ENCODE measurements at places on chromosomes 5 and 9. TPM values are rescaled to one million over a fixed set of nuclear protein-coding genes. Genes with fewer than 3 reads are reported as not detected.
A peak's percentile ranks its signal among the peaks of the same experiment; 100 is the strongest.

DNA sequence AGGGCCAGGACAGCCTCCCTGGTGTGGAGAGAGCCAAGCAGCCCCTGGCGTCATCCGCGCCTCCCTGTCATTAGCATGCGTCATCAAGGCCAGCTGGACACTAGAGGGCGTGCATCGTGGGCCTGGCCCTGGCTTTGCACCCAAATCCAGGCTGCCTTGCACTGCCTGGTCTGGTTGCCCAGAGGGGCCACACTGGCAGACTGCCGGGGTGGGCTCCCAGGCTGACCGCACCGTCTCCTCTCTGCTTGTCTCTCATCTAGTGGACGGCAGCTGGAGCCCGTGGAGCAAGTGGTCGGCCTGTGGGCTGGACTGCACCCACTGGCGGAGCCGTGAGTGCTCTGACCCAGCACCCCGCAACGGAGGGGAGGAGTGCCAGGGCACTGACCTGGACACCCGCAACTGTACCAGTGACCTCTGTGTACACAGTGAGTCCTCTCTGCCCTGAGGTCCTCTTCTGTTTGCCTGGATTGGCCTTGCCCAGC is 29.0 kb downstream of the HK3 start:
- H3K4me3 ChIP-seq = no peak overlapping the region
- peaks cover 3% of the 10 kb centered on the region for H3K4me1 ChIP-seq
- peak; percentile 75 for DNase-seq
- H3K27ac ChIP-seq = no peak overlapping the region
- H3K36me3 ChIP-seq = no peaks in the 10 kb centered on the region

DNA sequence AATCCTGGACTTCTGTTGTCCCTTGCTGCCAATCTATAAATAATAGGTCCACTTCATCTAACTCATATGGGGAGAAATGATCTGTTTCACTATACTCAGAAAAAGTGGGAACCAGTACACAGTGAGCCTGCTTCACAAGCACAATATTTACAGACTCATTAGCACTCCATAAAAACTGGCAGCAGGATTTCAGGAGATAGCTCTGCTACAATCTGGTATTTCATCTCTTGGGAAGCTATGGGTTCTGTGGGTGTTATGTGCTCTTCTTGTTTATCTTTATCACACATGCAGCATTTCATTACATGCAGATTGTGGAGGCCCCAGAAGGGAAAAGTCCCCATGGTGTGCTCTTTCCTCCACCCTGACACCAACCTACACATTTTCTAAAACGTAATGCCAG is 33.2 kb downstream of the UGT3A2 start:
- no peak for DNase-seq
- H3K4me1 ChIP-seq = no peaks in the 10 kb centered on the region
- no peaks in the 10 kb centered on the region for H3K36me3 ChIP-seq
- no peak overlapping the region for H3K27ac ChIP-seq
- H3K27me3 ChIP-seq = peaks cover 5% of the 10 kb centered on the region

- H3K4me3 ChIP-seq = no peak overlapping the region
- no peaks in the 10 kb centered on the region for H3K36me3 ChIP-seq
- H3K4me1 ChIP-seq = peaks cover 34% of the 10 kb centered on the region
- H3K27ac ChIP-seq = no peak overlapping the region
- no peaks in the 10 kb centered on the region for H3K27me3 ChIP-seq
- no peak for DNase-seq
Measured at GRCh38 chr9:16521868-16522411, 348.5 kb downstream of the BNC2 start.

- H3K4me1 ChIP-seq = peaks cover 26% of the 10 kb centered on the region
- H3K27ac ChIP-seq = no peak overlapping the region
- H3K36me3 ChIP-seq = peaks cover 31% of the 10 kb centered on the region
- DNase-seq = no peak
Measured at GRCh38 chr9:95446259-95446658, 70.5 kb downstream of the PTCH1 start.

GRCh38 chr5:148970228-148970627 is 92.6 kb downstream of the SH3TC2 start:
- no peak overlapping the region for H3K27ac ChIP-seq
- H3K36me3 ChIP-seq = no peaks in the 10 kb centered on the region
- no peak overlapping the region for H3K4me3 ChIP-seq
- peaks cover 16% of the 10 kb centered on the region for H3K4me1 ChIP-seq
- no peaks in the 10 kb centered on the region for H3K27me3 ChIP-seq
- no peak for DNase-seq

DNA sequence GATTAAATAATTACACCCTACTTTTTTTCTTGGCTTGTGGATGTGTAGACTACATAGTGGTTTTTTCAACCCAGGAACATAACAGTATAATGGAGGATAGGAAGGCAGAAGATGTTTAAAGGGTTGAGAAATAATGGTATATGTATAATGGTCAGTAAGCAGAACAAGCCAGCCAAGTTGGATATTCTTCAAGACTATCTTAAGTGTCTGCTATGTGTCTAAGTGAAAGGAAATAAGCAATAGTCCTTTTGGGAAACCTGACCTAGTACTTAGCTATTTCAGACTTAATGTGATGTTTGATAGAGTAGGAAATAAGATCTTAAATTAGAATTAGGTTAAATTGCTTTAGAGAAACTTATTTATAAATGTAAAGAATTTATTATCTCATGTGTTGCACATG is 85.7 kb downstream of the PTPDC1 start:
- H3K4me1 ChIP-seq = peaks cover 39% of the 10 kb centered on the region
- H3K4me3 ChIP-seq = no peak overlapping the region
- H3K36me3 ChIP-seq = peaks cover 10% of the 10 kb centered on the region
- H3K27me3 ChIP-seq = peaks cover 12% of the 10 kb centered on the region
- H3K27ac ChIP-seq = peak overlapping the region; percentile 8

- H3K4me1 ChIP-seq = peaks cover 6% of the 10 kb centered on the region
- peak overlapping the region; percentile 80 for H3K27ac ChIP-seq
- H3K4me3 ChIP-seq = peak overlapping the region; percentile 93
- peak; percentile 51 for DNase-seq
- H3K36me3 ChIP-seq = no peaks in the 10 kb centered on the region
Measured at GRCh38 chr5:94618029-94618492, 343 bp downstream of the KIAA0825 start.

GRCh38 chr9:18866121-18866831 is 166.7 kb downstream of the SAXO1 start:
- no peak for DNase-seq
- H3K4me1 ChIP-seq = peaks cover 7% of the 10 kb centered on the region
- no peak overlapping the region for H3K27ac ChIP-seq
- no peaks in the 10 kb centered on the region for H3K27me3 ChIP-seq

DNA sequence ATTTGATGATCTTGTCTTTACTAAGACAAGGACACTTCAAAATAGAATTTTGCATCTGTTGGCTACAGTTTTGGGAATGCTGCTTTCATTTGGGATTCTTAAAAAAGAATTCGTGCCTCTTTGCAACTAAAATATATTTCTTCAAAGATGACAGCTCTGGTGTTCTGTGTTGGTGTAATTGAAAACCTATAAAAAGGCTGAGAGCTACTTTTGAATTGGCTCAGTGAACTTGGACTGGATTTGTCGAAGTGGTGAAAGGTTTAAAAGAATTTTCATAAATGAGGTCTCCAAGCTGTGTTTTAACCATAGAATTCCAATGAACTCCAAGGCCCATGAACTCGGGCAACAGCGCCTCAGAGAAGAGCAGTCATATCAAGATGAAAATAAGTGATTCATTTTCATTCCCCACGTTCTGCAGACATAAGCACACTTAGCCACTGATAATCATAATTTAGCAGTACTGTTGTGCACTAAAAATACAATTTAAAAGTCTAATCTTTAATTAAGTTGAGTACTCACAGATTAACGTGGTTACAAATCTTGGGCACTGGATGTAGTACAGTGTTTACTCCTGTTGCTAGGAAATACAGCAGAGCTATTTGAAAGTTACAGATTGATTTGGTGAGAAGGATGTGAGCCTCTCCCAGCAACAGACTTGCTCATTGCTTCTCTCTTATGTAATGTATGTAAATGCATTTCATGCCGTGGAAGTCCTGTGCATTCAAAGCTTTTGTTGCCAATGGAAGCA is 10.9 kb downstream of the SNCAIP start:
- H3K27me3 ChIP-seq = peaks cover 2% of the 10 kb centered on the region
- H3K4me3 ChIP-seq = no peak overlapping the region
- no peak overlapping the region for H3K27ac ChIP-seq
- peaks cover 35% of the 10 kb centered on the region for H3K4me1 ChIP-seq
- no peak for DNase-seq
- H3K36me3 ChIP-seq = peaks cover 48% of the 10 kb centered on the region

ZNF658 gene
- total RNA-seq = 10.0 TPM

C6 gene
- not detected for total RNA-seq

FOXD4L5 gene
- 0.10 TPM for total RNA-seq

CCDC192 gene
- total RNA-seq = 0.26 TPM

ELOVL7 gene
- total RNA-seq = 4.4 TPM

PCDHA3 gene
- total RNA-seq = 2.6 TPM

PCDHA1 gene
- total RNA-seq = 0.13 TPM

All from endothelial cell (in vitro differentiated cells).